ENCODE measurements at places on chromosomes 2 and 18.
A peak's percentile ranks its signal among the peaks of the same experiment; 100 is the strongest.

GRCh38 chr18:63949068-63949737 is at the start of gene HMSD:
TSS of gene HMSD (plus strand) at chr18:63949301. CDS start at chr18:63953456, 4,155 bp downstream.
- no peaks in the 10 kb centered on the region for H3K4me1 ChIP-seq
- no peak within 1 kb of the TSS for H3K27ac ChIP-seq
- no peaks in the 10 kb centered on the region for H3K36me3 ChIP-seq
- H3K27me3 ChIP-seq: no peaks in the 10 kb centered on the region
- H3K4me3 ChIP-seq: 0 out of 2 replicates have a peak within 1 kb of the TSS, but pooled peaks have one; percentile 11
- DNase-seq: peak; percentile 46

DNA sequence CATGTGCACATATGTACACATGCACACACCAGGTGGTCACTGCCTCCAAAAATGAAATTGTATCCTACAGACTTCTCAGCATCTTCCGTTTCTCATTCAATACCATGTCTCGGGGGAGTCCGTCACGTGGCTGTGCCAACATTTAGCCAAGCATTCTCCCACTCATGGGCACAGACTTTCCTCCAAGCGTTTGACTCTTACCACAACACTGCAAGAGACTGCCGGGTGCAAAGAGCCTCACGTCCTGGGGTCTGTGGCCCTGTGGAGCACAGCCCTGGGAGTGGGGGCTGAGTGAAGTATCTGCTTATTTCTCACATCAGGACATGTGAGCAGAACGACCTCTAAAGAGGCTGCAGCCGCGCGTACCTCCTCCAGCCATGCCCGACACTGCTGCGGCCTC is 28.0 kb downstream of the HDAC4 start:
- no peak overlapping the region for H3K4me3 ChIP-seq
- H3K27me3 ChIP-seq: no peaks in the 10 kb centered on the region
- peaks cover 6% of the 10 kb centered on the region for H3K4me1 ChIP-seq
- H3K27ac ChIP-seq: no peak overlapping the region

GRCh38 chr18:1103537-1103936 is 198.9 kb downstream of the ADCYAP1 start:
- no peak for DNase-seq
- no peak overlapping the region for H3K4me3 ChIP-seq
- no peaks in the 10 kb centered on the region for H3K27me3 ChIP-seq
- no peaks in the 10 kb centered on the region for H3K36me3 ChIP-seq
- H3K27ac ChIP-seq: no peak overlapping the region

DNA sequence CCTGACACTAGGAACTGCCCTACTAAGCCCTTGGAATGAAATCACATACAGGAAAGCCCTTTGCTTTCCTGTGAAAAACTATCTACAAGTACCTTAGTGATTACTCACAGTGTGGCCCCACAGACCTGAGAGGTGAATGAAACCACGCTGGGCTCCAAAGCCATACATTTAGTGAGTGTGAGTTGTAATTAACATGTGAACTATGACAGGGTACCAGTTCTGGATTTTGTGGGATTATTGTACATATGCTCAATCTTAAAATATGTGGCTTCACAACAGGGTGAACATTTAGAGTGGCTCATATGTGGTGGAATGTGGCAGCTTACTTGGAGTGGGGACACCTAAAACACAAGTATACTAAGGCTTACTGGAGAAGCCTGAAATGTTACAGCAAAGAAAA is 12.3 kb downstream of the KCTD1 start:
- H3K4me1 ChIP-seq: no peaks in the 10 kb centered on the region
- no peaks in the 10 kb centered on the region for H3K27me3 ChIP-seq
- no peaks in the 10 kb centered on the region for H3K36me3 ChIP-seq
- no peak overlapping the region for H3K4me3 ChIP-seq

DNA sequence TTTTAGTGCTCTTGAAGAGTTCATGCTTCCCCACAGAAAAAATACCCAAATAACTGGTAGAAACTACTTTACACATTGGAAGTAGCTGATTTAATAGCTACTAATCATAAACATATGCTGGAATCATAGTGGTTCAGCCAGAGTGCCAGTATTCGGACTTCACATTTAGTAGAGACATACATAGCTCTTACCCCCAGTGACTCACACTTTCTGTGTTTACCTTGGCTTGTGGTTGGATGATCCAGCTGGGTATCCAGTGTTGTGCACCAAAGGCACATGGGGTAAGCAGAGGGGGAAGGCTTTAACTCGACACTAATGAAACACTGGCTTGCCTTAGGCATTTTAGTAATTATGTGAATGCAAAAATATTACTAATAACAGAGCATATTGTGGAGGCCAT is 18.1 kb downstream of the ARHGAP28 start:
- H3K4me3 ChIP-seq: no peak overlapping the region
- DNase-seq: no peak
- H3K27me3 ChIP-seq: no peaks in the 10 kb centered on the region

- no peaks in the 10 kb centered on the region for H3K27me3 ChIP-seq
- no peak overlapping the region for H3K4me3 ChIP-seq
- no peaks in the 10 kb centered on the region for H3K36me3 ChIP-seq
These were observed 804.4 kb upstream of the CELF4 start for GRCh38 chr18:38369772-38370690.

GRCh38 chr2:184049566-184049965 is 548.8 kb upstream of the ZNF804A start:
- DNase-seq: no peak
- no peaks in the 10 kb centered on the region for H3K4me1 ChIP-seq
- no peak overlapping the region for H3K27ac ChIP-seq
- no peaks in the 10 kb centered on the region for H3K36me3 ChIP-seq
- H3K4me3 ChIP-seq: no peak overlapping the region
- no peaks in the 10 kb centered on the region for H3K27me3 ChIP-seq

DNA sequence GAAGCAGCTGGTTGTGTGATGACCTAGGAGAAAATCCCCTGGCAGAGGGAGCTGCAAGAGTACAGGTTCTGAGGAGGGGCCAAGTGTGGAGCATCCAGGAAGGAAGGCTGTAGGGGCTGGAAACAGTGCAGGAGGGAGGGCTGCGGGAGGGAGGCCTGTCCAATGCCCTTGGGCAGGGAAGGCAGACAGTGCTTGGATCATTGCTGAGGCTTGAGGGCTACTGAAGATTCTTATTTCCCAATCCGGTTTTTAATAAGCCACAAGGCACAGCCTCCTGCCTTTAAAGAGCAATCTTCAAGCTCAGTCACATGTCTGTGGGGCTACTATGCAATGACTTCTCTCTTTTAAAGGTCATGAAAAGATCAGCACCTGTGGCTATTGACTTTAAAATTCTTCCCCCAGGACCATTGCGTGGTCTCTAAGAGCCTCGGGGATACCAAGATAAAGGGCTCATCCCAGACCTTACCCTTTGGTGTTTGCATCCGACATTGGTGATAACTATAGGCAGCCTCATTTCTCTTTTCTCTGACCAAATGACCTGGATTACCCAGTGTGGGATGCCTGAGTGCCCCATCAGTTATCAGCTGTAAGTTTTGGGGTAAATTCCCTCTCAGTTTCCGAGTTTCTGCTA is 149.6 kb downstream of the DOCK10 start:
- DNase-seq: no peak
- H3K4me3 ChIP-seq: no peak overlapping the region
- H3K27me3 ChIP-seq: no peaks in the 10 kb centered on the region
- no peaks in the 10 kb centered on the region for H3K4me1 ChIP-seq
- no peaks in the 10 kb centered on the region for H3K36me3 ChIP-seq

GRCh38 chr2:197838579-197838978 is 34.2 kb downstream of the PLCL1 start:
- H3K4me1 ChIP-seq: no peaks in the 10 kb centered on the region
- no peaks in the 10 kb centered on the region for H3K27me3 ChIP-seq
- no peak for DNase-seq
- H3K27ac ChIP-seq: no peak overlapping the region
- no peak overlapping the region for H3K4me3 ChIP-seq

Measured in K562 (cell line).